HCT116 (cell line): ENCODE measurements at places on chromosomes 5 and 9.

DNA sequence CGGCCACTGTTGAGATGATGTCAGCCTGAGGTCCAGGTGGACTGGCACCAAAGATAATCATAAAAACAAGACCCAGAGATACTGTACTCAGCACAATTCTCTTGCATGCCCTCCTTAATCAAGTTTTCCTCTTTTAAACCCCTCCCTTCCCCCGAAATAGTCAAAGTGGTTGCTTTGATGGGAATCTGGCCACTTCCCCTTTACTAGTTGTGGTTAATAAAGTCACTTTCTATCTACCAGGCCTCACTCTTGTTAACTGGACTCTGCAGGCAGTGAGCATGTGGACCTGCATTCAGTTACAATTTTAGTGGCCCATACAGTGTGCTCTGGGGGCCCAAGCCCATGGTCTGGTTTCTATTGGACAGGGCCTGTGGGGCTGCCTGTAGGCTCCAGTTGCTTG is 17.5 kb downstream of the FBP2 start:
- no peak for DNase-seq

DNA sequence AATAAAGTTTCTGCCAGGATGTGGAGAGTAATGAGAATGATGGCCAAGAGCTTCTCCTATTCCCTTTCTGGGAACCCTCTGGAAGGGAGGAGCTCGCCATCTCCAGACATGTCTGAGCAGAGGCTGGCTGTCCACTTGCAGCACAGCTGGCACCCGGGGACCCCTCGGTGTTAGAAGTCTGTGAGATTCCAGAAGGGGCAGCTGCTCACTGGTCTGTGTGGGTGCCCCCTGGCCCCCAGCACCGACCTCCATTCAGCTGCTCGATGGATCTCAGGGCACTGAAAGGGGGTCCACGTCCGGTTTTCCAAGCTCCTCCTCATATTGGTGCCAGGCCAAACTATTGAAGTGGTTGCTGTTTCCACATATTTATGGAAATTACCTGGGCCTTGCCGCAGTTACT is 3.6 kb upstream of the FAM163B start:
- no peak for DNase-seq

DNA sequence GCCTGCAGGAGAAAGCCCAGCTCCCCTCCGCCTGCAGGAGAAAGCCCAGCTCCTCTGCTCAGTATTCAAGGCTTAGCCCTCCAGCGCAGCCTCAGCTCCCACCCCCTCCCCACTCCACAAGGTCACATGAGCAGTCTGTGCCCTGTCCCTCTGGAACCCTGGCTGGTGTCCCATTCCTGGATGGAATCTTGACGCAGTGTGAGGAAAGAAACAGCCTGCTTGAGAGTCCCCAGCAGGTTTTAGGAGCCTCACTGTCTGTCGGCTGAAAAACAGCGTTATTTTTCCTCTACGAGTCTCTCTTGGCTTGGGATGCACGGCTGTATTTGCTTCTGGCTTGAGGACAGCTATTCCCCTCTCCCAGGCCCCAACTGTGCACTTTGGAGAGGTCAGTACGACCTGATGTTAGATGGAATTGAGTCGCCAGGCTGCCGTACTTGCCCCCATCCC is 210.1 kb upstream of the TRIM32 start:
- DNase-seq: no peak

DNA sequence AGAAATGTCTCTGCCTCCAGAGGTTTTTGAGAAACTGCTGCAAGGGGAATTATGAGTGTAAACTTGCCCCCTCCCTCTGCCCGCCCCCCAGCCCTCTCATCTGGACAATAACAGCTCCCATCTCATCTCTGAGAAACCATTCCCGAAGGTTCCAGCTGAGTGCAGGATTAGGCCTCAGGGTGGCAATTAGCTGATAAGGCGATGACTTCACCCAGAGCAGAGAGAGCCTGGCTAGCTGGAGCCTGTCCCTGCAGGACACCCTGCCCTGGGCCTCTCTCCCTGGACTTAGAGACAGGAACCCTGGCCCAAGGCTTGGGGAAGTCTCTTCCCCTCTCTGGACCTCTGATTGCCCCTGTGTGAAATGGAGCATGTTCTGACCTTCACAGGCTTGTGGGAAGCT is 45.7 kb upstream of the HAND1 start:
- no peak for DNase-seq

- DNase-seq: no peak
Measured at GRCh38 chr9:68978066-68978465, 35.8 kb downstream of the PRKACG start.

DNA sequence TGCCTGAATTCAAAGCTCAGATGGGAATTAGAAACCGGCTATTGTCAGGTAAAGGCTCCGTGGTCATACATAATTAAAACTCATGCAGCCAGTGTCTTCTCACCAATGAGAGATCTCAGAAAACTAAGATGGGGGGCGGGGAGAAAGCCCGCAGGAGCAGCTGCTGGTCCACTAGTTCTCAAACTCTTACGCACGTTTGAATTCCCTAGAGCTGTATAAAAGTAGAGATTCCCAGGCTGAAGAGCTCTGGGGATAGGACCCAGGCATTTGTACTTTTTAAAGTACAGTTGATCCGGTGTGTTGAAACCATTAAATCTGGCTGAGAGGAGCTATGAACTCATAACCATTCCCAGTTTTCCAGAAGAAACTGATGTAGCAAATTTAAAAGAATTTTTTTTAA is 68.5 kb downstream of the FRMD3 start:
- no peak for DNase-seq

DNA sequence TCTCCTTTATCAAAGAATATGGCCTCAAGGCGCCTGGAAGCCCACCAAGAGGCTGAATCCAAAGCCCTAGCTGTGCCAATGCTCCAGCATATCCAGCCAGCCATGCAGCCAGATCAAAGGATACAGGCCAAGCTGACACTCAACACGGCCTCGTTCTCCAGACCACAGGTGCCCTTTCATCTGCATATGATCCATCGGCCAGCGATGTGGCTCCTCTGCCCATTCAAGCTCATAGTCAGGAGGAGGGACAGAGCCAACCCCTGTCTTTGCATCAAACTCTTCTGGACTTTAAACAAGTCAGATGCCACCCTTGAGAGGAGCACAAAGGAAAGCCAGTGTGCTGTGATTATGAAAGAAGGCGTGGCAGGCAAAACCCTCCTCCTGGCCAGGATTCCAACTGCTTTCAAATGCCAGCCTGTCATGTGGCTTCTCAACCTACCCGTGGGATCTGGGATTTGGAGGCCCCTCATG is 42.5 kb downstream of the ADAM19 start:
- DNase-seq: no peak

DNA sequence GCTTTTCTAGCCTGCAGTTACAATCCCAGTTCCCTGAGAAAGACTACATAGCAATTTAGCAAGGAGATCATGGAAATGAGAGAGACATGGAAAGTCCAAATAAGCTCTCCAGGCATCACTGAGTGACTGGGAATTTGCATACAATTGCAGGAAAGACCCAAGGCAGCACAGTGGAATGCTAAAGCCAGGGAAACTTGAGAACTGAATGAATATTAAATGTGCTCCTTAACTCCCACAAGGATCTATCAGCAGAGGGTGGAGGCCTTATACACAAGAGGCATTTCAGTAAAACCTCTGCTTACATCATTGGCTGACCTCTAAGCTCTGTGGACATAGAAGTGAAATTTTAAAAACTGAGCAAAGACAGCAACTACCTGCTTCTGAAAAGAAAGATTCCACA is 355.6 kb upstream of the DAB2 start:
- DNase-seq: no peak

- DNase-seq: no peak
Measured at GRCh38 chr5:125026867-125027731, 280.7 kb upstream of the ZNF608 start.

DNA sequence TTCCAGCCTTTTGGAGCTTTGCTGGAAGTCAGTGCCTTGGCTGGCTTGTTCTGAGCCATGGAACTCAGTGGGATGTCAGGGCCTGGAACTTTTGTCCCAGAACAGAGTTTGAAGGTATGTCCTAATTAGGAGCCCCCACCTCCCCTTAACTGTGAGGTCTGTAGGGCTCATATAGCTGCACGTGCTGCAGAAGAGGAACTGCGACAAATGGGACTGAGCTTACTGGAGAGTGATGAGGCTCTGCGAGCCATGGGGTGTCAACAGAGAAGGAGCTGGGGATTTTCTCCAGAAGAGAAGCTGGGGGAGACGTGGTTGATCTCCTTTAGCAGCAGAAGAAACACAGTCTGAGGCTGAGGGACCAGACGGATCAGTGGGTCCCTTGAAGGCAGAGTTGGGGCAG is 10.9 kb downstream of the TMEM8B start:
- DNase-seq: no peak

DNA sequence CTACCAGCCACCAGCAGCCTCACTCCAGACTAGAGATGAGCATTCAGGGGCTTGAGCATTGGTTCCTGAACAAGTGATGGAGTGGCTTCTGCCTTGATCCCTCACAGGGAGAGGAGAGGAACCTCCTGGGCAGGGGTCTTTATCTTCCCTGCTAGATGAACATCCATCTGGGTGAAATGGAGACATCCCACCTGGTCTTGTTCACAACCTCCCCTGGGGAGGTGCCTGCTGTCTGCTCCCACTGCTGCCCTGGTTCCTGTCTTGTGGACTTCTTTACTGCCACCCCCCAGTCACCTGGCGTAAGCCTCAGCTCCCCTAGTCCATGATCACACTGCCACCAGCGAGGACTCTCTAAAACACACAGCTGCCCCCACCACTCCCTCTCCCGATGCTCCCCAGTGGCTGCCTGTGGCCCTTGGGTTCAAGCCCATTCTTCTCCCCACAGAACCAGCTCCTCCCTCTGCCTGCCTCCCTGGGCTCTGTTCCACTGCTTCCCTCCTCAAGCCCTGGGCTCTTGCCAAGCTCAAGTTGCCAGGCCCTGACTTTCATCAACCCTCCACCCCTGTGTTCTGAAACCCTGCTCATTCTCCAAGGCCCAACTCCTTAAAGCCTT is 51.5 kb downstream of the COL15A1 start:
- DNase-seq: no peak

- DNase-seq: no peak
Measured at GRCh38 chr9:97635026-97635425, 1.4 kb downstream of the NCBP1 start.

DNA sequence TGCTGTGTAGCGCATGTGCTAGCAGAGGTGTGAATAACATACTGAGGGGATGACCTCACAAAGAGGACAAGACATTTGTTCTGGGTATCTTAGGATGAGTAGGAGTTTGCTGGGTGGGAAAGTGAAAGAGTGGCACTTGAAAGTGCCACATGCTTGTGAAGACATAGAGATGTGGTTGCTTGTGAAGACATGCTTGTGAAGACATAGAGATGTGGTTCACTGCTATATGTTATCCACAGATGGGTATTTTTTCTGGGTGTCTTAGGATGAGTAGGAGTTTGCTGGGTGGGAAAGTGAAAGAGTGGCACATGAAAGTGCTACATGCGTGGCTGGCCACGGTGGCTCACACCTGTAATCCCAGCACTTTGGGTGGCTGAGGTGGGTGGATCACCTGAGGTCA is 63.6 kb downstream of the MAST4 start:
- no peak for DNase-seq

- no peak for DNase-seq
Measured at GRCh38 chr5:94754824-94755223, 136.4 kb downstream of the SLF1 start.
